ENCODE measurements at places on chromosomes 7 and 10. TPM values are rescaled to one million over a fixed set of nuclear protein-coding genes. Genes with fewer than 3 reads are reported as not detected.

The PALD1 gene
- 0.80 TPM for total RNA-seq

The THSD7A gene
- 0.06 TPM for total RNA-seq

The CCDC172 gene
- total RNA-seq, result not detected

The ACHE gene
- total RNA-seq, result 1.3 TPM

The DLD gene
- 53.6 TPM for total RNA-seq

The HOXA6 gene
- 6.9 TPM for total RNA-seq

The CYP2E1 gene
- total RNA-seq, result 3.3 TPM

The CDHR3 gene
- total RNA-seq, result 9.8 TPM

Data from PC-3 (cell line).